ENCODE measurements at places on chromosomes 1 and 21.

- DNase-seq: no peak
Measured at GRCh38 chr21:41877901-41878830, 978 bp downstream of the PRDM15 start.

DNA sequence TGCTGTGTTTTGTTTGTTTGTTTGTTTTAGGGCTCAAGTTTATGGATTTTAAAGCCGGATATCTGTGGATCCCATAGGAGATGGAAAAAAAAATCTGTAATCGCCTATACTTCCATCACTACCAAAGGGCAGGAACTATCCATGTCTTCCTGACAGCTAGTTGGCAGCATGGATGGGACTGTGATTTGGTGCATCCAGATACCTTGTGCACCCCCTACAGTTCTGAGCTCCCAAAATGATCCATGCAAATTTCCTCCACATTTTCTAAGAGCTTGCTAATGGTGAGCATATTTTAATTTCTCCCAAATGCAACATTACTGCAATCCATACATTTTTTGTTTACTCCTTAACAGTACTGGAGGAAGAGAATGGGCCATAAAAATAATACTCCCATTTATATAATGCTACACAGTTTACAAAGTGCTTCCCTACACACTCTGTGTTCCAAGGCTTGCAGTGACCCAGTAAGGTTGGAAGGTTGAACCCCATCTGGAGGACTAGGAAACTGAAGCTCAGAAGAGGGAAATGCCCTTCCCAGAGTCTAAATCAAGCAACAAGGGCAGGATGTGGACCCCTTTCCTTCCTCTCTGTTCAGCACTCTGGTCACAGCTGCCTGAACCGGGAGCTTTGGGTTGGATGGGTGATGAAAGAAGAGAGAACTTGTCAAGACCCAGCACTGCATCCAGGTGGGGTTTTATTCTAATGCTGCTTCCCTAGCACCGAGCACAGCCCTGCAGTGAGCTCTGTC, 48.0 kb downstream of the CAPN8 start:
- no peak for DNase-seq

DNA sequence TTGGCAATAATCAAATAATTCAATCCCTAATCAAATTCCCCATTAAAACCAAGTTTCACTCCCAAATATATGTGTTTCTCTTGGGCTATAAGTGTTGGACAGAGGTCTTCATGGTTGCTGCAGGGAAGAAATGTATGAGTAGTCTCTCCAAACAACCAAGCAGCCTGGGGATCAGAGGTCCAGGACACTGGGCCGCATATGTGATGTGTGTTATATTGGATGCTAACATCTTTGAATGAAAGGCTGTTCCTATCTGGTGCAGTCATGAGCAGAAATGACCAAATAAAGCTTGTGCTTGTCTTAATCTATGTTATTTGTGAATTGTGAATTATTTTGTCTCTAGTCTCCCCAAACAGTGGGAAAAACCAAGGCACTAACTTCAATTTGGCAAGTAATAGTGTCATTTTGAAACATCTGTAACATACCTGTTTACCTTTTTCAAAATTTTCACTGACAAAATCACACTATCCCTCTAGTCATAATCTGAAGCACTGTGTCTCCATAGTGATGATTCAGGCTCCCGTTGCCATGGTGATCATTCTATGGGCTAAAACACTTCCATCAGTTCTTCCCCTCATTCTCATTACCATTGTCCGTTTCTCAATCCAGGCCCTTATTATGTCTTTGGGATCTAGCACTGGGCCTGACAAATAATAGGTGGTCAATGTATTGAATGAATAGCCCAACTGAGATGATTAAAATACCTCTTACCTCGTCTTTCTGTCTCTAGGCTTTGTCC, 12.5 kb upstream of the TADA1 start:
- no peak for DNase-seq

- DNase-seq: no peak
Measured at GRCh38 chr1:94068096-94068998, 52.6 kb downstream of the ABCA4 start.

GRCh38 chr1:84164161-84164560, 20.1 kb downstream of the PRKACB start:
- no peak for DNase-seq

GRCh38 chr1:234607109-234608024, 2.6 kb downstream of the IRF2BP2 start:
- no peak for DNase-seq

DNA sequence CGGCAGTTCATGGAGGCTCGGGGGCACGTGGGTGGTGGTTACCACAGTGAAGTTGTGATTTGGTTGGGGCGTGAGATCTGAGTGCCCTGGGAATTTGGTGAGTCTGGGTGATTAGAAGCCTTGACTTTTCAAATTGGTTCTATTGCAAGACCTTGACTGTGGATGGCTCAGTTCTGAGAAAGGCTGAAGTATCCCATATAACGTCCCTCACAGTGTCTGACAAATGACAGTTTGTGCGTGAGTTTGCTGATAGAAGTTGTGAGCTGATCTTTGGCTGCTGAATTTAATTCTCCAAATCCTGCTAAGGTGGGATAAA, 549 bp downstream of the MSH4 start:
- DNase-seq: no peak

GRCh38 chr1:111895469-111895868, 94.0 kb downstream of the KCND3 start:
- no peak for DNase-seq

DNA sequence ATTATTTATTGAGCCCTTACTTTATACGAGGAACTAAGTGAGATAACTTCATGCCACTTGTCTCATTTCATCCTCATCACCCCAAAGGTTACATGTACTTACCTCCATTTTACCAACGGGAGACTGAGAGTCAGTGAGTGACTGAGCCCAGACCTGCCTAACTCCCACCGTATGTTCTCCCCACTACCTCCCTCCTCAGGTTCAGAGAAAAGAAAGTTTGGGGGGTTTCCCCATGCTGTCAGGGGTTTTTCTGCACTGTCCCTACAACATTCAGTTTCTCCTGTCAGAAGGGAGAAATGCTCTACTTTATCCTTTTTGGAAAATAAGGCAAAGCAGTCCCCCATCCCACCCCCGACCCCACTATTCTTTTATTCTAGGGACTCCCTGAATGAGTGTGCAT, 32.9 kb downstream of the FAM78B start:
- DNase-seq: no peak

- no peak for DNase-seq
Measured at GRCh38 chr1:116721039-116721405, 33.2 kb upstream of the CD2 start.

DNA sequence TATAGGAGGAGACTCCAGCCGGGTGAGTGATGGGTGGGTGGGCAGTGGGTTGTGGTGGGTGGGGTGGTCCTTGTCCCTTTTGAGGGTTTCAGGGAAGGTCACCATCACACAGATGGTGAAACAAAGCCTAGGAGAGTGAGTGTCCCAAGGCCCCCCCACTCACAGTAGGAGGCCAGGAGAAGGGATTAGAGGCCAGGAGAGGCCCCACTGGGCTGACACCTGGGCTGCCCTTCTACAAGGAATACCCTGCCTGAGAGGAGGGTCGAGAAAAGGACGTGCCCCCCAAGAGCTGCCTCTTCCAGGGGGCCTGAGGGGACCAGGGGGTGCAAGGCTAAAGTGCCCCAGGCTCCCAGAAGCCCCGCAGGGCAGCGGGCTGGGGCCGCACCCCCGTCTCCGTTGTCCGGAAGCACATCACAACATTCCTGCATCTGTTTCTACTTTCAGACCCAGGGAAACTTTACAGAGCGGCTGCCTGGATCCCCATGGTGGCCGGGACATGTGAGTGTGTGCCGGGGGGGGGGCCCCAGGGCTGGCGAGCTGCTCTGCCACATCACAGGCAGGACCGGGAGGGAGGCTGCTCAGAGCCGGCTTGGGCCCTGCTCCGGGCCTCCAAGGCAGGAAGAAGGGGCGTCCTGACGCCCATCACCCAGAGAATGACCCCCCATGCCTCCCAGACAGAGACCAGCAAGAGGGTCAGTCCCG, 68.2 kb downstream of the ARHGEF16 start:
- no peak for DNase-seq

DNA sequence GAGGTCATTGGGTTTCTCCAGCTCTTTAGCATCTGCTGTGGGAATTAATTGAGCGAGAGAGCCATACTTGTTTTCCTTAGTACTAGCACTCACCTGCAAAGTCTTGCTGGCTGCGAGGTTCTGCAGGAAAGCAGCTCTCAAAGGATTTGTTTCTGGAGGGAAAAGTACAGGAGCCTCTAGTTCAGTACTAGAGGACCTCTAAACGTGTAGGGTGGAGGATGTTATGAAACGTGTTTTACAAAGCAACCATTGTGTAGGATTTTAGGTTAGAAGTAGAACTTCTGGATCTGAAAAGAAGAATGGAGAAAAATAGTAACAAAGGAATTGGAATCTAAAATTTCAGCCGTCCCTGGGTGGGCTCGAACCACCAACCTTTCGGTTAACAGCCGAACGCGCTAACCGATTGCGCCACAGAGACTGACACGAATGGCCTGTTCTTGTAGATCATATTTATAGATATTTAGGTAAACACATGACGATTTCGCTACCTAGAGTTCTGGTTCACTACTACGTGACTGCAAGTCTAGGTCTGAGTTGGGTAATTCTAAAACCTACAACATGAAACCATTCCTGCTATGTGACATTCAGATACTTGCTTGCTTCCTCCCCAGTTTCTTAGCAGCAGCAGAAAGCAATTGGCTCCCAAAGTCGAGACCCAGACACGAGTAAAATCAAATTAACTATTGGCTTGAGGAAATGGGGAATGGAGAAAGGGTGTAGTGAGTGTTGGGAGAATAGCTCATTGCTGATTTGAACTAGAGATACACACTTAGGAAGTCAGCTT, 60.2 kb upstream of the CFAP126 start:
- DNase-seq: no peak

DNA sequence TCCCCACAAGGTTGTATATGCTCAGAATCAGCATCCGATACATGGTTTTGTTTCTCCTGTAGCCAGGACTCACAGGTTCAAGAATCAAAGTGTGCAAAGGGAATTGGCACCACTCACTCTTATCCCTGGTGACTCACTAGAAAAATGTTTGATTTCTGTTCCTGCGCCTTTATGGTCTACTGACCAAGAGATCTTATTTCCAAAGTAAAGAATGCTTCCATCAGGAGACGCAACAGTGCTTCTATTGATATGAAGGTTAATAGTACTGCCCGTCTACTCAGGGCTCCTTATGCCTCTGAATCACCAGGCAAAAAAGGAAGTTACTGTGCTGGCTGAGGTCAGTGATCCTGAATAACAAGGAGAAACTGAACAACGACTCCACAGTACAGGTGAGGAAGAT, 1392.0 kb upstream of the PRMT6 start:
- no peak for DNase-seq

- DNase-seq: no peak
Measured at GRCh38 chr1:160753594-160753993, 14.5 kb downstream of the SLAMF7 start.

DNA sequence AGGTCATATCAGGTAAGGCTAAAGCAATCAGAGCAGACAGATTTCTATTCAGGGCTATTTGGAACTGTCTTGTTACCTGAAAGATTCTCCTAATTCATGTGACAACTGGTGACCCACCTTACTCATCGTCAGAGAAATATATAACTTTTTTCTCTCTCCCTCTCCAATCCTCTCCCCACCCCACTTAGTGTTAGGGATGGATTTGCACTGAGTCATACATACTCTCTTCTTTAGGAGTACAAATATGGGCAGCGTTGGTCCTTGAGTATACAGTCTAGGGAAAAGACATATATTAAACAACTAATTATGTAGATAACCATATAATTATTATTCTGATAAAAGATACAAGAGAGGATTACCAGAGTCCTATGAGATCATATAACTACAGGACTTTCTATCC, 246.3 kb downstream of the HHIPL2 start:
- no peak for DNase-seq

DNA sequence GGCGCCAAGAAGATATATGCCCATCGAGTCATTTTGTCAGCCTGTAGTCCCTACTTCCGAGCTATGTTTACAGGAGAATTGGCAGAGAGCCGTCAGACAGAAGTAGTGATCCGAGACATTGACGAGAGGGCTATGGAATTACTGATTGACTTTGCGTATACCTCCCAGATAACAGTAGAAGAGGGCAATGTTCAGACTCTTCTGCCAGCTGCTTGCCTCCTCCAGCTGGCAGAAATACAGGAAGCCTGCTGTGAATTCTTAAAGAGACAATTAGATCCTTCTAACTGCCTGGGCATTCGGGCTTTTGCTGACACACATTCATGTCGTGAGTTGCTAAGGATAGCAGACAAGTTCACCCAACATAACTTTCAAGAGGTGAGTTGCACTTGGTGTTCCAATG, 19.1 kb downstream of the KLHL20 start:
- no peak for DNase-seq

All from stimulated activated CD8-positive, alpha-beta memory T cell treated with anti-CD3 and anti-CD28 coated beads, Interleukin-7, amount 100 ng/mL, for 1 hour (primary cell).